ENCODE measurements at places on chromosomes 7 and 10.

DNA sequence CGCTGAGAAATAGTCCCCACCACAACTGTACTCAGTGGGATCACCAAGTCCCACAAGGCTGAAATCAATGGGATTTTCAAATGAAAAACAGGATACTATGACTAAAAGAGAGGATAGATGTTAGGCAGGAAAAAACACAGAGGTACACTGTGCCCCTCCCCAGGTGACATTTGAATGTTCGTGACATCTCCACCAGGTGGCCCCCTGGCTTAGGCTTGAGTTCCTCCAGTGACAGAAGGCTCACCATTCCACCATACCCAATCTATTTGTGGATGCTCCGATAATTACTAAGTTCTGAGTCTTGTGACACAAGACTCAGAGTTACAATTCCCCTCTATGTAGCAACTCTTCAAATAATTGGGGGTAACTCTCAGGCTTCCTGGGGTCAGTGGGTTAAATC lies 77.5 kb upstream of the KCNMA1 start:
- peak; percentile 64 for DNase-seq

- DNase-seq, result no peak
Observed at GRCh38 chr7:132521423-132521822, 54.8 kb downstream of the PLXNA4 start.

DNA sequence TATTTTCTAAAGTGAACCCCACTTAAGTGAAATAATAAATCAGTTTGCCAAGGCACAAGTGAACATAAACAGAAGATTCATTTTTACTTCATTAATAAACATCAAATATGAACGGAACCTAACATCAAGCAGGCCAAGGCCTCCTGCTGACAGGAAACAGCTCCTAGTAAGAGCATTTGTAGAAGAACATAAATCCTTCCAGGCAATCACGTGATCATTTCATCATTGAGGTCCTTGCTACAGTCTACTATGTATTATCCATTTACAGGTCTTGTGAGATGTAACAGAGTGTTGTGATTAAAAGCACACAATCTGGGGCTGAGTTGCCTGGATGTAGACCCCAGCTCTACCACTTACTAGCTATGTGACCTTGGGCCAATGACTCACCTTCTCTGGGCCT lies 70.6 kb downstream of the CALD1 start:
- no peak for DNase-seq

GRCh38 chr7:55382251-55382650 lies 17.1 kb downstream of the LANCL2 start:
- no peak for DNase-seq

GRCh38 chr7:139851770-139852481 lies 22.9 kb downstream of the TBXAS1 start:
- DNase-seq, result no peak

- no peak for DNase-seq
Observed at GRCh38 chr7:83517035-83517700, 131.8 kb downstream of the SEMA3E start.

All from WERI-Rb-1 (cell line).